ENCODE measurements at places on chromosomes 2 and 18.

DNA sequence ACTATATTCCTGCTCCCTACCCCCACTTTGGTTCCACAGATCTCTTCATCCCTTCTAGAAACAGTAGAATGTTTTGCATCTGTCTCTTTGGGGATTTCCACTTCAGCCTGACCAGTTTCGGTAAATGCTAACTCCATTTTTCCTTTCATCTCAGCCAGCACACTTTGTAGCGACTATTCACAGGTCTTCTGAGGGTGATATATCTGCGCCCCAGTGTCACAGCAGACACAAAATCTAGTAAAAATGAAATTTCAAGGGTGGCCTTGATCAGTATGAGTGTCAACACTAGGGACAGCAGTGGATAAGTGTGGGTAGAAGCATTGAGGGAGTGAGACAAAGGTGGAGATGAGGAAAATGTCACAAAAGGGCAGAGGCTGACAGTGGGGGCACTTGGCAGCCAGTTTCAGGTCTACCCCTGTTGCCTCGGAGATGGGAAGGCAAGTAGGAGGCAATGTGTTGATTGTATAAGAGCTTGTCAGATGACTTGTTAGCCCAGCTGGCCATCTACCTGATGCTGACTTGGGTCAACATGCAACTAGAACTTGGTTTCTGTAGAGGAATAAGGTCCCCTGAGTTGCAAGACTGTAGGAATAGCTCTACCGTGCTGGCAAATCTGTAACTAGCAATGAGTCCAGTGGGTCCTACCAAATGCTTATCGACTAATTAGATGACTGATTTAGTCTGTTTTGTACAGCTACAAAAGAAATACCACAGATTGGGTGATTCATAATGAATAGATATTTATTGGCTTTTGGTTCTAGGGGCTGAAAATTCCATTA is 60.7 kb downstream of the CXCR4 start:
- DNase-seq: no peak

GRCh38 chr2:109230941-109231420 is 102.0 kb downstream of the SH3RF3 start:
- no peak for DNase-seq

DNA sequence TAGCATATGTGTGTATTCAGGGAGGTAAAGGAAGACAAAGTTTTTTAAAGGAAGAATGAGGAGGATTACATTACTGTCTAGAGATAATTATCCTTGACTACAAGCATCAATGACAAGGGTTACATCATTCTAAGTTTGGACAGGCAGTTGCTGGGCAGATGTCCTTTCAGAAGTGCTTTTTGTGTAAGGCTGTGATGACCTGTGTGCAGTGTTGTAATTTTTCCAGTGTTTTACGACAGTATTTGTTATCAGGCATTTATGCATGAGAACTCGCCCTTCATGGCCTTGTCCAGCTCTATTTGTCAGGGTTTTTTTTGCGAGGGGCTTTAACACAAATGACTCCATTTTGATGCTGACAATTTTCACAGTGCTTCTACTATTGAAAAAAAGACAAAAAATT is 658.3 kb upstream of the NXPH2 start:
- DNase-seq: no peak

- DNase-seq: no peak
Measured at GRCh38 chr2:95179451-95179850, 13.8 kb downstream of the ZNF2 start.

- no peak for DNase-seq
Measured at GRCh38 chr18:79624356-79625170, 55.0 kb upstream of the CTDP1 start.

DNA sequence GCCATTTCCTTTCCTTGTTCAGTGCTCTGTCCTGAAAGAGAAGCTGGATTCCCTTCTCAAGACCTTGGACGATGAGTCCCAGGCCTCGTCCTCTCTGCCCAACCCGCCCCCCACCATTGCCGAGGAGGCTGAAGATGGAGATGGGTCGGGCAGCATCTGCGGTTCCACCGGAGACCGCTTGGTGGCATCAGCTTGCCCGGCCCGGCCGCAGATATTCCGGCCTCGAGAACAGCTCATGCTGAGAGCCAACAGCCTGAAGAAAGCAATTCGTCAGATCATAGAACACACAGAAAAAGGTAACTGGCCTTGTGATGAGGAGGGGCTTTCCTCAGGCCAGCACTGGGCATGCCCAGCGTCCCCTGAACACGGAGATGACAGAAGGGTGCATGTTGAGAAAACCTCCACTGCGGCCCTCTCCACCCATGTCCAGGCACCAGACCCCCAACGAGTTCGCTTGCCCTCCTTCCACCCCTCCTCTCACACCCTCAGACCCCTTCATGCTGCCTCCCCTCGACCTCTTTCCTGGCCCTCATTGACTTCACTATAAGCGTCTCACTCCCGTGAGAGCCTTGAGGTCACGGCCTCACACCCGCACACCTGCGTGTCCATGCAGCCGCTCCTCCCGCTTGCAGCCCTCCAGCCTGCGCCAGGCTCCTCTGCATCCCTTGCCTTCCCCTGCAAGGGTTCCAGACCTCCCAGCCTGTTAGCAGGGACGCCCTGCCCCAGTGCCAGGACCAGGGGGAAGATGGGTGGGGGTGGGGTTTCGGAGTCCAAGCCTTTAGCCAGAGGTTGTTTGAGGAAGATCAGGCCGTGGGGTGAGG is 95.0 kb downstream of the DGKD start:
- no peak for DNase-seq

DNA sequence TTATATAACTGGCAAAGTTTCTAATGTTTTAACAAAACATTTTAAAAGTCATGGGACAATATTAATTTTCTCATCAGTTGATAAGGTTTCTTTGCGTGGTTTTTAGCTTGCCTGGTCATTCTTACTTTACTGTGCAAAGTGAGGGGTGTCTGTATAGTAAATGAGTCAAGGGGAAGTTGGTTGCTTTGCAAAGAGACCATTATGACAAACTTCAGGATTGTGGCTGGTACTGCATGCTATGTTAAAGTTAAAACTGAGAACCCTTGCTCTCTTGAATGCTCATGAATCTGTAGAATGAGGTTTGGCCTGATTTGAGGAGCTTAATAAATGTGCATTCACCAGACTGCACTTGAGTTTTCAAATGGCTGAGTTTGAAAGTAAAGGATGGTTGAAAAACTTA is 47.0 kb downstream of the COL4A4 start:
- DNase-seq: no peak

- DNase-seq: no peak
Measured at GRCh38 chr2:215796140-215796855, 217.1 kb downstream of the MREG start.

DNA sequence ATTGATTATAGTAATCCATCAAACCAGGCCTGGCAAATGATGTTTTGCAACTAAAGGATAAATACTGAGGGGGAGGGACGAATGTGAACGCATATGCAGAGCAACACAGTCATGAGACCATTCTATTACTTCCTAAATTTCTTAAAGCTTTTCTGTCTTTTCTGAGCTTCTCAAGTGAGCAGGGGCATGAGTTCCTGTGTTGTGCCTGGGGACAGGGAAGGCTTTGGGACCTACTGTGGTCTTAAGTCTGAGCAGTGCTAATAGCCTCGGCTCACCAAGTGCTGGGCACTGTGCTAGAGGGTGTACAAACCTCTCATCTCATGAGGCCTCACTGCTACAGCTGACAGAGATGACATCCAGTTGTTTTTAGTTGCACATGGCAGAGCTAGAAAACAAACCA is 182.4 kb downstream of the NEDD4L start:
- DNase-seq: no peak

DNA sequence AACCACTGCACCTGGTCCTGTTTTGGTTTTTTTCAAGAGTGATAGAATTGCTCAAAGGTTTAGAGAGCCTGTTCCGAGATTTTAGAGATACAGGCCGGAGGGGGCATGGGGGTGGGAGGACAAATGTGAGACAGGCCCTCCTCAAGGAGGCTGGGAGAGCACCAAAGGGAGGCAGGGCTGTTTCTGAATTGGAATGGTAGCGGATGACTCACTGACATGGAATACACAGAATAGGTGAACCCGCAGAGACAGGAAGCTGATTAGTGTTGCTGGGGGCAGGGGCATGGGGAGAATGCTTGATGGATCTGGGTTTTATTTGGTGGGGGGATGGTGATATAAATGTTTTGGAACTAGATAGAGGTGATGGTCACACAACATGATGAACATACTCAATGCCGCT is 111.0 kb upstream of the MGAT5 start:
- no peak for DNase-seq

DNA sequence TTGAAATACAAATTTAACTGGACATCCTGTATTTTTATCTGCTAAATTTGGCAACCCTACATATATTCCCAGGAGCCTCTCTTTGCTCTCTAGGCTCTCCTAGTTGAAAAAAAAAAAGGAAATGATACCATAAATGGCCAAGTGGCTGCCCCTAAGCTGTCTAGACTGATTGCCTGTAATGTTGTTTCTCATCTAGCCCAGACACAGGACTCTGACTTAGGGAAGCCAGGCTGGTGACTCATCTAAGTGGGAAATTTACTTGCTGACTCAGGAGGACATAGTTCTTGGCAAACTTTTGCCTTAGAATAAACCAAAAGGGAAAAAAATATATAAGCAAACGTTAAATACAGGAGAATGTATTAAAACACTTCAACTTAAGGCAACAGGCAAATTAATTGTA is 14.6 kb upstream of the ITGAV start:
- no peak for DNase-seq

DNA sequence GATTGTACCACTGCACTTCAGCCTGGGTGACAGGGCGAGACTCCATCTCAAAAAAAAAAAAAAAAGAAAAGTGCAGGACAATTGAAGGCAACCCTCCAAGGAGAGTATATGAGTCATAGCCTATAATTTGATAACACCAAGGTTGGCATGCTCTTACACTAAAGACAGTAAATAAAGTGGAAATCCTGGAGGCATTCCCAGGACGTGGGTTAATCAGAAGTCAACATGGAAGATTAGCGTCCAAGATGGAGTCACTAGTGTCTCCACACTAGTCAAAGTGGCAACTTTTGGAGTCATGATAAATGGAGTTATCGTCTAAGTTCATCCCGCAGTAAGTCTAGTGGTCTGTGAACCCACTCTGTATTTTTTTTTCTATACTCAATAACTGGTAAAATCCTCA is 21.2 kb upstream of the UGGT1 start:
- no peak for DNase-seq

DNA sequence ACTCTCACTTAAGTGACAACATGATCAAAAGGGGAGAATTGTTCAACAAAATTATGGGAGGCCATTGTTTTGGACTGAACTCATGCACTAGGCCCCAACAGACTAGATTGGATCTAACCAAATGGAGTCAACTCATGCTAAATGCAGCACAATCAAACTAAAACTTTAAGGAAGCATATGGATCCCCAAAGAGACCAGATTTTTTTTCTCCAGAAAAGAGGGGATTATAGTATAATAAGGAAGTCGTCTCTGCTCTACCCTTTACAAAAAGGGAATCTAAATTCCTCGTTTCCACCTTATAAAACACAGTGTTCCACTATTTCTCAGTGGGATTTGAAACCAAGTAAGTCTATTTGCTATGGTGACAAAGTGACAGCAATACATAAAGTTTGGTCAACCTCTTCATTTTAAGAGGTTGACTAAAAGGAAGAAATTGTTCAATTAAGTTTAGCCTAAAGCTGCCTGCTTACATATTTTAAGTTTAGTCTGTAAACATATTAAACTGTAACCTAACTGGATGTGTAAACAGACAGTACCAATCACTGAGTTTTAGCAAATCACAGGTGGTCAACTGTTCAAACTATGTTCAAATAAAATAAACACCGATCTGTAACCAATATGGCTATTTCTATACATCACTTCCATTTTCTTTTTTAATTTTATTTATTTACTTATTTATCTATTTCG is 40.9 kb upstream of the MAT2A start:
- DNase-seq: no peak

GRCh38 chr2:106596844-106597243 is 109.7 kb downstream of the CD8B2 start:
- no peak for DNase-seq

DNA sequence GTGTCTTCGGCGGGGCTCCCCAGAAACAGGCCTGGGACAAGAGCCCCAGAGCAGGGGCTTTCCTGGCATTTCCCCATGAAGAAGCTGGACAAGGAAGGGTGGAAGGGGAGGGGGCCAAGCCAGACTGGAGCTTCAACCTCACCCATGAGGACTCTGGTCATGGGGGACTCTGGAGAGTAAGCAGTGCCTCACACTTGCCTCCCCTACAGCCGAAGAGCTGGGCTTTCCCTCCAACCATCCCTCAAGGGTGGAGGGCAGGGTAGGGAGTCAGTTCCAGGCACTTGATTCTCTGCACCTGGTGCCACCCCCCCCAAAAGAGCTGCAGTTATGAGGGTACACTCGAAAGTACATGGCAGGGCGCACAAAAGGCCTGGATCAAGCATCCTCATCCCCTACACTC is 246.6 kb downstream of the TFCP2L1 start:
- DNase-seq: no peak
